Effector CD8-positive, alpha-beta T cell (primary cell): ENCODE measurements at places on chromosomes 5 and 9.

DNA sequence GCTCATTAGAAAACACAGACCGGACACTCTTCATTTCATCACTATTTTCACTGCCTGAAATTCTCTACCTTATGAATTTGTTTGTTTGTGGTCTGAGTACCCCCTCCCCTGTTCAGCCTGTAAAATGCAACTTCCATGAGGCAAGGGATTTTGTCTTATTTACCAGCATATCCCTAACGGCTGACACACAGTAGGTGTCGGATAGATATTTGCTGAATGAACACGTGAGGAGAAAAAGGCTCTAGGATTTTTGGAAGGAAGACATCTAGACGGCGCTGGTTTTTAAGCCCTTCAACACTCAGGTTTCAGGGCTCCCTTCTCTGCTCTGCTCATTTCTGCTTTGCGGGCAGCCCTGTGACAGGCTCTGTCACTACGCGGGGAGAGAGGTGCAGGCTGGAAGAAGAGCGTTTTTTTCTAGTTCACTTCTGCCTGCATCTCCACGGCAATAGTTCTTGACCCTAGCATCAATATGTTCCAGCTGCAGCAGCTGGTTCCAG is 41.0 kb downstream of the KCNMB1 start:
- no peak for DNase-seq

DNA sequence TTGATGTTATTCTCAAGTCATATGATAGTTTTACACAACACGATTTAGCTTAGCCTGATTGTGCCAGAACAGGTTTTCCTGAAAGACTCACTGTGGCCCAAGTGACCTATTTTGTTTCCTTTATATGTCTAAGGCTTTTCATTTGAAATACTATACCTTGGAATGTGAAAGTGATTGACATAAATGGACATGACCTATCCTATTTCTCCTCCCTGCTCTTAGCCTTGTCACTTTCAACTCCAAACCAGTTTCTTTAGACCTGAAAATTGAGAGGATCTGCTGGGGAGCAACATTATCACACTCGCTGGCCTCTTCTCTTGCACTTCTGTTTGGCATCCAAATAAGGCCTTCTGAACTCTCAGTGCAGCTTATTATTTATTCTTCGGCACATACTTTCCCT is 496.8 kb downstream of the MAT2B start:
- DNase-seq: no peak

DNA sequence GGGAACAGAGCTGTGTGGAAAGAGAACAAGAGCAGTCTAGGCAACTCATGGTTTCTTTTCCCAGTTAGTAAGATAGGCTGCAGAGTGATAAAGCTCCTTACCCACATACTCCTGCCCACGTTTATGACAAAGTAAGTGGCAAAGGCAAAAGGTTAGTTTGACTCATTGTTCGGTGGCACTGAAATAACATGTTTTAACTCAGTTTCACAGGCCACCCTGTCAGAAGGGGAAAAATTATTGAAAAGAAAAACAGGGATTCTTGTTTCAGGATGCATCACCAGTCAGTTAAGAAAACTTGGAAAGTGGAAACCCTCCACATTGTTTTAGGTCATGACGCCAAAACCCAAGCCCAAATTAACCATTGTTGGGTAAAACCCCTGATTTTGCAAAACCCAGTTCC is 22.3 kb upstream of the DAB2 start:
- no peak for DNase-seq

- no peak for DNase-seq
Observed at GRCh38 chr5:123193176-123193575, 104.1 kb downstream of the PRDM6 start.

- no peak for DNase-seq
Observed at GRCh38 chr5:115352571-115352970, 56.1 kb upstream of the CCDC112 start.

GRCh38 chr9:87701931-87702421 is 23.9 kb upstream of the CTSL start:
- no peak for DNase-seq

- DNase-seq: no peak
Observed at GRCh38 chr5:109247986-109248385, 161.8 kb downstream of the PJA2 start.

DNA sequence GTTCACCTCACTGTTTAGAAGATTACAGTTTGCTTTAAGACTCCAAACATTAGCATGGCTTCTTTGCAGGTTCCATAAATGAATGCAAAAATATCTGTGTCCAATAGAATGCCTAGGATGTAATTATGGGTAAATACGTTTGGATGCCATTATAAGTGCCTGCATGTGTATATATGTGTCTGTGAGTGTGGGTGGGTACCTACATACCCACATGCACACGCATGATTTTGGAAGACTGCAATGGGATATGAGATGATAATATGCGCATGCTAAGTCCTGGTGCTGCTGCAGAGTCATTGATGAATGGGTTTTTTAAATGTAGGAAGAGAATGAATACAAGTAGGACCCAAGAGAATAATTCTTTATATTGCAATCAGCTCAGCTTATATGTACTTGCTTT is 406.4 kb downstream of the ZSWIM6 start:
- DNase-seq: no peak

DNA sequence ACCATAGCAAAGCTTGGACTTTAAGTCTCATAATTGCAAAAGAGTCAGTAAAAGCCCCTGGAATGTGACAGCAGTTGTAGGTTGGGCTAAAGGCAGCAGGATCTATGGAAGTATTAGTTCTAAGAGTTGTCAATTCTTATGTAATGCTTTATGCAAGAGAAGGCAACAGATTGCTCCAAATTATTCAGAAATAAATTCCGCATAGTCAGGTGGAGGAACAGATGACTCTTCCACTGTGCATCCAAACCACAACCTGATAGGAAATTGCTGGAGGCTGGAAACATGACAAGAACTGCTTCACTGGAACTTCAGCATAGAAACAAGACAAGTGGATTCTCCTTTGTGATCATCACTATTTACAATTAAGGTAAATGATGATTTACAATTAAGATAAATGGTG is 101.0 kb downstream of the STARD4 start:
- no peak for DNase-seq

- no peak for DNase-seq
Observed at GRCh38 chr5:120872297-120872696, 408.2 kb downstream of the PRR16 start.

GRCh38 chr9:111926421-111926875 is 29.8 kb downstream of the UGCG start:
- DNase-seq: peak; percentile 29

DNA sequence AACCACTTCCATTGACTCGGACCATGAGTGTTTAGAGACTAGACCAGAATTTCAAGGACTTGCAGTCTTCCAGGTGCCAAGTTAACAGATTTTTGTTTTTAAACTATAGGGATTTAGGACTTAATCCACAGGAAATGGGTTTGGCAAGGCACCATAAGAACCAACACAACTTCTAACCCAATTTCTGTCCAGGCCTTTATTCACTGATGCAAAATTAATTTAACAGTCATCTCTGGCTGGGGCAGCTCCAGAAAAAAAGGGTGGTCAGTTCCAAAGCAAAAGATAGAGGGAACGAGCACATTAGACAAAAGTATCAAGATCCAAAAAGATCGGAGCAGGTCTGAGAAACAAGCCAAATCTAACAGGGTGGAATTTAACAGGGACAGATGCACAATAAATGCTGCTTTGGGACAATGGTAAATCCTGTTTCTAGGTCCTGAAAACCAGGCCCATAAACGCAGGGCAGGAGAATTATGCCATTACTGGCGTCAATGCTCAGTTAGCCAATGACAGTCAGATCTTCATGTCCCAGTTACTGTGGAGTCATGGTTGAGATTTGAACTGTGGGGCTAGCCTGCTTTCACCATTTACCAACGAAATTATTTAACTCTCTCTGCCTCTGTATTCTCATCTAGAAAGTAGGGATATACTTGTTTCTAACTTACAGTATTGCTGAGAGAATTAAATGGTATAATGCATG is 590.8 kb upstream of the BRINP1 start:
- DNase-seq: no peak

GRCh38 chr5:130836729-130837649 is 328.1 kb downstream of the HINT1 start:
- DNase-seq: no peak

GRCh38 chr9:91835216-91835615 is 114.8 kb downstream of the ROR2 start:
- DNase-seq: no peak

DNA sequence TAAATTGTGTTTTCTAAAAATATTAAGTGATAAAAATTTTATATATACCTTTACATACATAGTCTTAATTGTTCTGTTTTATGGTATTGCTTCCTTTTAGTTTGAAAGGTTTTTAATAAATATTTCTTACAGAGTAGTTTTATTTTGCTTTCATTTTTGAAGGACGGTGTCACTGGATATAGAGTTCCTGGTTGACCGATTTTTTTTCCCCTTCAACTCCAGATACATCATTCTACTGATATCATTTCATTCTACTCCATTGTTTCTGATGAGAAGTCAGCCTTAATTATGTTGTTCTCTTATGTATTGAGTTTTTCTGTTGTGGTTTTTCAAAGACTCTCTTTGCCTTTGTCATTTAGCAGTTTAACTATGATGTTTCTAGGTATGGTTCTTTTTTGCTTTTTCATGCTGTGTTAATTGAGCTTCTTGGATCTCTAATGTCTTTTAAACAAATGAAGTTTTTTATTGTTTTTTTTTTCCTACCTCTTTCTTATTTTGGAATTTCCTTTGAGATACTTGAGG is 30.4 kb downstream of the MTREX start:
- no peak for DNase-seq

DNA sequence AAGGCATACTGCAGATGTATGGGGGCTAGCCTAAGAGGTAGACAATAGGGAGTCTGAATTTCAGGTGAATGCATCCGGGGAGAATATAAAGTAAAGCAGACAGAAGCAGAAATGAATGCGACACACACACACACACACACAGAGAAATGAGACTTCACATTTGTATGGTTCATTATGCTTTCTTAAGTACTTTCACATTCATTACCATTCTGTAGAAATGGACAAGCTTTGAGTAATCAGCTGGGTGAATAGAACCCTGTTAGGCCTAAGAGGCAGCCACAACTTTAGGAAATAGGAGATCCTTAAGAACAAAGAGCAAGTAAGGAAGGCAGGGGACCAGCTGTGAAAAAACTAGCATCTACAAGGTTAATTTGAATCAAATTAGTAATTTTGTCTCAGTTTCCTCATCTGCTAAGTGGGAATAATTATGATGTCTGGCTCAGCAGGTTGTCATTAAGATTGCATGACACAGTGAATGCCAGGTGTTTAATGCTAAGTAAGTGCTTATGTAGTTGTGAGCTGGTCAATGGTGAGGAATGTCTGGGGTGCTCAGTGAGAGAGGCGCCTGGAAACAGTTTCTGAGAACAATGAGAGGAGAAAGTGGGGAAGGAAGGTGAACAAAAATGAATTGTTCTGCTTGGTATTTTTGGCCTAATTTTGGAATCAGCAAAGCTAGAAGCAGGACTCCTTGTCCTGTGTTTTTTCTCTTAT is 265.8 kb upstream of the CLINT1 start:
- DNase-seq: no peak

GRCh38 chr5:92003806-92004205 is 620.7 kb upstream of the ARRDC3 start:
- no peak for DNase-seq

DNA sequence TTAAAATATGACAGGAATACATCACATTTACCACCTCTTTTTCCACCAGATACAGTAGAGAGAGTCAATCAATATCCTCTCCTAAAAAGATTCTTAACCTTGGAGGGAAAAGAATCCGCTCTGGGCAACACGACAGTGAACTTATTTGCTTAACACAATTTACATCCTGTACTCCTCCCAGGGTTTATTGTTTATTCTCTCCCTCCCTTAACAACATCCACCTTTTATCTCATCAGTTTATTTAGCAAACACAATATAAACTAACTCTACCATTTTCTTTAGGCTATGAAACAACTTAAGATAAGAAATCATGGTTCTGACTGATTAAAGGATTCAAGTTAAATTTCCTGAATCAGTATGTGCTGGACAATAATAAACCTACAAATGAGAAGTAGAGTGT is 50.9 kb downstream of the CERT1 start:
- DNase-seq: no peak

- no peak for DNase-seq
Observed at GRCh38 chr5:158802941-158803341, 296.8 kb downstream of the EBF1 start.

- no peak for DNase-seq
Observed at GRCh38 chr5:41509399-41510175, 814 bp downstream of the PLCXD3 start.

DNA sequence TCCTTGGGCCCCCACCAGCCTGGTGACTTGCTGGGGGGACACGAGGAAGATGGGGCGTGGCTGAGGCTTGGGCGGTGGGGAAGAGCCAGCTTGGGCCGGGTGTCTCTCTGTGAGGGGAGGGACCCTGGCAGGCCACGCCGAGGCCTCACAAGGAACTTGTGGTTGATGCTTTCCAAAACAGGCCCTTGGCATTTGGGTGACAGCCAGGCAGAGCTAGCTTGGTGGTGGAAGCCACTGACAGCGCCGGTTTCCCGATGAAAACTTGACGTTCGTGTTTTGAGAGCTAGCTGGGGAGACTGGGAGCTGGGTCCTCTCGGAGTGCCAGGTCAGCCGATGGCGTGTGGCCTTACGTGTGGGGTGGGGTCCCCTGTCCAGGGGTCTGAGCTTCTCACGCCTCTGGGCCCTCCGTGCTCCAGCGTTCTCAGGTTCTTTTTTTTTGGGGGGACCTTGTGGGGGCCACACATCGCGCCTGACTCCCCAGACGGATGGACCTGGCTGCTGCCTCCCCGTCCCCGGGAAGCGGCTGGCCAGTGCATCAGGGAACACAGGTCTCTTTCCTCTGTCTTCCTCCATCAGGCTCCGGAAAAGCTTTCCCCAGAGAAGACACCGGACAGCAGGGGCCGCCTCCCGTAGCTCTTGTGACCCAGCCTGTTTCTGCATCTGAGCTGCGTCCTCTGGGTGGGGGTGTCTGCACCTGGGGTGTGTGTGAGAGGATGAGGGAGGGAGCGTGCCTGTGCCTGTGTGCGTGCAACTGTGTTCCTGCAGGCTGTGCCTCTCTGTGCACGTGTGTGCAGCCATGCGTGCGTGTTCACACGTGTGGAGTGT is 129.3 kb upstream of the LPCAT1 start:
- DNase-seq: no peak

DNA sequence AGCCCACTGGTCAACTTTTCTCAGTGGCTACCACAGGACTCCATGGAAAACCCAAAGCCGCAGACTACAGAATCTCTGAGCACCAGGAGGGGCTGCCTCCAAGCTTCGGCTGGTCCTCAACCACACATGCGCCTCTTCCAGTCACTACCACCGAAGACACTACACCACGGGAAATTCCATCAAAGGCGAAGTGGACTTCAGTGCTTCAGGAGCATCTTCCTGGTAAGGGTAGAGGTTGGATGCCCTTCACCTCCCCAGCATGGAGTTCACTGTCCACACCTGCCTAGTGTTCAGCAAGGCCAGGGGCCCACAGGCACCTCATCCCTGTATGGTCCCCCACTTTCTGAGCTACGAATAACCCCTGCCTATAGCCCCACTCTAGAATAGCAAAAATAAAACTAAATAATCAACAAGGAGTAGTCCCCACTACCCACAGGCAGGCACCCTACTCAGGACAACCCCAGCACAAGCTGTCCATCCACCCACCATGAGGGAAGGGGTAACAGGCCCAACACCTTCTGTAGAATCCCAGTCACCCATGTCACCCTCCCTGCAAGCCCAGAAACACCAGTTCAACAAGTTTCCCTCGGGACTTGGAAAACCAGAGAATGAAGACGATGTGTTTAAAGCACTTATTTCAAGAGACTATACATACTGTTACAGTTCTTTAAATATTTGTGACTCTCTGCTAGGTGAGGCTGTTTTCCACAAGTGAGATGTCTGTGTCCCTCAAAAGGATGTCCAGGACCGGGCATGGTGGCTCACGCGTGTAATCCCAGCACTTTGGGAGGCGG is 2.6 kb downstream of the VDAC1 start:
- DNase-seq: no peak

GRCh38 chr5:173235499-173236394 is 741 bp upstream of the NKX2-5 start:
- no peak for DNase-seq
